ENCODE measurements at places on chromosomes 1 and 21.

GRCh38 chr1:29081201-29081600, 42.5 kb downstream of the TMEM200B start:
- DNase-seq: no peak

- no peak for DNase-seq
Observed at GRCh38 chr1:112247961-112248360, 148.1 kb upstream of the CTTNBP2NL start.

DNA sequence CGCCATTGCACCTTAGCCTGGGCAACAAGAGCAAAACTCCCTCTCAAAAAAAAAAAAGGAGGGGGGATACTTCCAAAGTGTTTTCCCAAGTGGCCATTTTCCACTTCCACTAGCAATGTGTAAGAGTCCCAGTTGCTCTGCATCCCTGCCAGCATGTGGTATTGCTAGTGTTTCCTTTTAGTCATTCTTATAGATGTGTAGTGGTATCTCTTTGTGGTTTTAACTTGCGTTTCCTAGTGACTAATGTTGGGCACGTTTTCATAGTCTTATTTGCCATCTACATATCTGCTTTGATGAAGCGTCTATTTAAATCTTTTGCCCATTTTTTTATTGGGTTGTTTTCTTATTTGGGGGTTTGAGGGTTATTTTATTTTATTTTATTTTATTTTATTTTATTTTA, 31.1 kb downstream of the INAVA start:
- DNase-seq: no peak

- DNase-seq: no peak
Observed at GRCh38 chr1:180534214-180534613, 24.6 kb upstream of the OVAAL start.

GRCh38 chr1:112172294-112172882, 182.9 kb upstream of the KCND3 start:
- DNase-seq: peak; percentile 1

DNA sequence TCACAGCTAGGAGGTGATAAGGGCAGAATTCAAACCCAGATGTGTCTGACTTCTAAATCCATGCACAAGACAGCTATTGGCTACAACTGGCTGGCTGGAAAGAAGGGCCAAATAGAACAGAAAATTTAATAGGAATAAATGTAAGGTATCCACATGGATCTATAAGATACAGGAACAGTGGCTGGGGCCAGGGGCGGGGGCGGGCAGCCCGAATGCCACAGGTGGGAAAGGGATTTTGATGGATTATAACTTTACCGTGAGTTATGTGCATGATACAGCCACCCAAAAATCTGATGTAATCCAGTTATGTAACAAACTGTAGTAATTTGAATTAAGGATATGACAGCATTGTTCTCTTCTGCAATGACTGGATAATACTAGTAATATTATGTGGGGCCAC, 87.0 kb upstream of the COA6 start:
- DNase-seq: no peak

DNA sequence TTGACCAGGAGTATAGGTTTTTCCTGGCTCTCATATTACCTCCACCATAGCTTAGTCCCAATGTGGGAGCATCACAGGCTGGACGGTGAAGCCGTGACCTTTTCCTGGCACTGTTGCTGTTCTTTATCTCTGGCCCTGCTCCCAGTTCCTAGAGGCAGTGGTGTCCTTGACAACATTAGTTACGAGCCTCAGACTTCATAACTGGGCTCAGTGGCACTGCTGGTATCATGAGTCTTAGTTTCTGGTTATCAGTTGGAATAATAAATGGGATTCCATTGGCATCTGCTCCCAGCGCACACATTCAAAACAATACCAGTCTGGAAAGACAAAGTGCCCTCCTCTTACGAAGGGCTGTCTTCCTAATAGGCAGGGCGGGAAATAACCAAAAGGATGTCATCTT, 8.0 kb downstream of the RNPEP start:
- no peak for DNase-seq

GRCh38 chr1:15153842-15154479, 414 bp downstream of the TMEM51 start:
- no peak for DNase-seq

DNA sequence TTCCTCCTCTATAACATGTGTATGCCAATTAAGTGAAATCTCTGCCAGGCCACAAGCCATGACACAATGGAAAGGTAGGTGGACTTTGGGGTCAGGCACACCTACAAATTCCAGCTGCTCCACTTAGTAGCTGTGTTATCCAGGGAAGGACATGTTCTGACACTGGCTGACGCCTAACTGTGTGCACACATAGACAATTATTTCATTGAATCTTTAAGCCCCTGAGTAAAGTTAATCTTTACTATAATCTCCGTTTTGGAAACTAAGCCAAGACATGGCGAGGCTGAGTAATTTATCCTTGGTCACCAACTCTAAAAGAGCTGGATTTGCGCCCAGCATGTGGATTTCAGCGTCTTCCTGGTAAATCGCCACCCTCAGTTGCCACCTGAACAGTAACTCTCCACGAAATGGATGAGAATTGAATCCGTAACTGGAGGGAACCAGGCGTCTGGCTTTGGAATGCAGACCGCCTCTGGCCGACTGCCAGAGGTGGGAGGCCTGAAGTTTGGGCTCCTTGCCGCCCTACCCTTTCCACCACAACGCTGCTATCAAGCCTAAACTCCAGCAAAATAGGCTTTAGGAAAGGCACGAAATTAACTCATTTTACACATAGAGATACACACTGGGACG, 888 bp upstream of the SNRPE start:
- no peak for DNase-seq

GRCh38 chr21:35196128-35196527, 147.0 kb upstream of the RUNX1 start:
- no peak for DNase-seq

GRCh38 chr1:27133991-27134390, 20.9 kb downstream of the SLC9A1 start:
- no peak for DNase-seq

GRCh38 chr21:33236766-33237165, 7.0 kb downstream of the IFNAR2 start:
- no peak for DNase-seq

DNA sequence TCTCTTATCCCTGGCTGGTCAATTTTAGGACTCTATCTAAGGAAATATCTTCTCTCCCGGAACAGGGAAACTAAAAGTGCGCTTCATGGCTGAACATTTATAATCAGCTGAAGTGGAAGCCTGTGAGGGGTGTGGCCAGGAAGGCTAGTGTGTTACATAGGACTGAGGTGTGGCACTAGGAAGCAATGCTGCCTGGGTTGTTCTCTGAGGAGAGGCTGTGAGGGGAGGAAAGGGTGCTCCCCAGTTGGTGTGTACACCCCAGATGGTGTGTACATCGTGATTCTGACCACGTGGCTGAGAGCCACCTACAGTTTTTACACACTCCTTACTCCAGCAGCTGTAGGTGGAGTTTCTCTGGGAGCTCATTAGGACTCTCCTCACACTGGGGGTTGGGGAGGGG, 16.3 kb downstream of the NTPCR start:
- DNase-seq: no peak

GRCh38 chr1:154615411-154615810, 7.4 kb upstream of the ADAR start:
- no peak for DNase-seq

- DNase-seq: no peak
Observed at GRCh38 chr1:229594227-229595008, 31.5 kb downstream of the TAF5L start.

- DNase-seq: no peak
Observed at GRCh38 chr1:174060090-174060489, 37.9 kb upstream of the RC3H1 start.

DNA sequence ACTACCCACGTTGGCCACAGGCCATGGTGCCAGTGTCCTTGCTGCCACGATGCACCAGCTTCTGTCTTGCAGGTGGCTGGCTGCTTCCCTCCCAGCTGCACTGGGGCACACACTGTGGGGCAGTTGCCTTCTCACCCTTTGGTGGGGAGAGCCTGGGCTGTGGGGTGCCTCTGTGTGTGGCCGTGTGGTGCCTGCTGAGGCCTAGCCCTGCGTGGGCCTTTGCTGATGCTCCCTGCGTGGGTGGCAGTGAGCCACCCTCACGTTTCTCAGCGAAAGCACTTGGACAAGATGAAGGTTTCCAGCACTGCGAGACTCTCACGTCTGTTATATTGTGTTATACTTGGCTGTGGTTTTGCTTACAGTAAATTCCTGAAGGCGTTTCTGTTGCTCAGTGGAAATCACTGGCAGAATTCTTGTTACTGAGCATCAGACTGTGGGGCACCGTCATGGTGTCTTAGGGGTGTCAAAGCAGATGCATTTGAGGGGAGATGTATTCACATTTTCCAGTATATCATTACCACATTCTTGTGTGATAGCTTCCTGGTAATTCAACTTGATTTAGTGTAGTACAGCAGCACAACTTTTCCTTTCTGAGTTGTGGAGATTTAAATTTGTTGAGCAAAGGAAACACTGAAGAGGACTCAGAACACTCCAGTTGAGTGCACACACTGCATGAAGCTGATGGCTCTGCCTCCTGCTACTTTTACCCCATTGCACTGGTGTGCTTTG, 124.7 kb downstream of the PCBP3 start:
- DNase-seq: no peak

- no peak for DNase-seq
Observed at GRCh38 chr1:201259476-201260235, 23.6 kb upstream of the PKP1 start.
